ENCODE measurements at places on chromosomes 7 and 10.

DNA sequence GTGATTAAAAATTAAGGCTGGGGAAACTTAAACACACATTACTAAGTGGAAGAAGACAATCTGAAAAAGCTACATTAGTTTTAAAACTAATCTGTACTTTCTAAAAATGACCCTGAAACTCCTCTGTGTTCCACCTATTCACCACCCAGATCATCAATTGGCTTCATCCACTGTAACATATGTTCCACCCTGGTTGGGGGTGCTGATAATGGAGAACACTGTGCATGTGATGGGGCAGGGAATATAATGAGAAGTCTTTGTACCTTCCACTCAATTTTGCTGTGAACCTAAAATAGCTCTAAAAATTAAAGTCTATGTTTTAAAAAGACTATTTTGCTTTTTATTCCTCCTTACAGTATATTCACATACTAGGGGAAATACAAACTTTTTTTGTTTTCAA is 132.7 kb downstream of the CNOT4 start:
- no peak for DNase-seq

- DNase-seq: no peak
Observed at GRCh38 chr10:100020142-100020885, 10.6 kb upstream of the DNMBP start.

- no peak for DNase-seq
Observed at GRCh38 chr7:148304083-148304335, 286.6 kb upstream of the C7orf33 start.

DNA sequence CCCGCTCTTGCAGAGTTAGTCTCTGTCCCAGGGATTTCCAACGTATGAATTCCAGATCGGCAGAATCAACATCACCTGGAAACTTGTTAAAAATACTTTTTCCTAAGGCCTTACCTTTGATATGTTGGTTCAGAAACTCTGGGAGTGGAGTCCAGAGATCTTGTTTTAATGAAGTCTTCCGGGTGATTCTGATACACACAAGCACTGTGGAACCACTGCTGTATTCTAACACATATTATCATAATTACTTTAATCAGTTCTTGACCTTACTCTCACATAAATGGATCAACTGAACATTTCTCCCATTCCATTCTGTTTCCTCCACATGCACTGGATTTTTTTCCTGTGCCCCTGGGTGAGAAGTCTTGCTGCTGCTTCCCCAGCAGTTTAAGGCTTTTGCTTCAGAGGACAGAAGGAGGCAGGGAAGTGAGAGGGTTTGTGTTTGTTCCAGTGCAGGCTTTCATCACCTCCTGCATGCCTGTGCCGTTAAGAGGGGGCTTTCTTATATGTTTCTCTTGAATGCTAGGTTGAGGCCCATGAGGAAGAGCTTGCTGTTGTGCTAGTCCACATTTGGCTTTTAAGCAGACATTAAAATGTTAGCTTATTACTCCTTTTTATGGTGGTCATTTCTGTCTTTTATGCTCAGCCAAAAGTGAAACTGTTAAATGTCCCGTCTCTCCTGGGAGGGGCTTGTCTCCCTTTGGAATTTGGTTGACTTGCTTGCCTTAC is 32.4 kb downstream of the CCSER2 start:
- no peak for DNase-seq

DNA sequence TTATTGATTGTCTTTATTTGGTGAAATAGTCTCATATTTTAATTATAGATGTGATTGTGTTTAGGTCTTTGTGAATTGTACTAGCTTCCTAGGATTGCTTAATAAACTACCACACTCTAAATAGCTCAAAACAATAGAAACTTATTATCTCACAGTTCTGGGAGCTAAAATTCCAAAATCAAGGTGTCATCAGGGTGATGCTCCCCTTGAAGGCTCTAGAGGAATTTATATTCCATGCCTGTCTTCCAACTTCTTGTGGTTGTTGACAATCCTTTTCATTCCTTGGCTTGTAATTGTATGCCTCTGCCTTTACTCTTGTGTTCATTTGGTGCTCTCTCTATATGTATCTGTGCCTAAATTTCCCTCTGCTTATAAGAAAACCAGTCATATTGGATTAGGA is 155.3 kb upstream of the AKR1E2 start:
- no peak for DNase-seq

- peak; percentile 43 for DNase-seq
Observed at GRCh38 chr7:121752706-121753105, 120.3 kb upstream of the PTPRZ1 start.

Data from NCI-H446 (cell line).